Bone marrow (tissue), 2 donors: ENCODE measurements at places on chromosomes 11 and 22.
A peak's percentile ranks its signal among the peaks of the same experiment; 100 is the strongest.

DNA sequence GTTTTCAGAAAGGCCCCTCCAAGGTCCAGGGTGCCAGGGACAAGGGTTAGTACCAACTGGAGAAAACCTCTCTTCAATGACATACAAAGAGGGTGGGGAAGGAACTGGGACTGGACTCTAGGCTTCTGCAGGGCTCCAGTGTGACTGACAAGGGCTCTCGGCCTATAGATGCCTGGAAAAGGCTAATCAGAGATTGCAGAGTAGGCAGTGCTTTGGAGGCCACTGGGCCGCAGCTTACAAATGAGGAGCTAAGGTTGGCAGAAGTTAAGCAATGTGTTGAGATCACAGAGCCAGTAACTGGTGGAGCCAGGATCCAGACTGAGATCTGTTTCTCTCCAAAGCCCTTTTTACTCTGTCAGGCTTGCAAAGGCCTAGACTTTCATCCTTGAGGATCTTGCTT, 7.4 kb upstream of the DGKZ start:
- DNase-seq, result no peak

GRCh38 chr11:46326813-46327416, 20.3 kb upstream of the DGKZ start:
- DNase-seq, result no peak

- DNase-seq, result no peak
These were observed 18.8 kb downstream of the MYEOV start for GRCh38 chr11:69312453-69313404.

DNA sequence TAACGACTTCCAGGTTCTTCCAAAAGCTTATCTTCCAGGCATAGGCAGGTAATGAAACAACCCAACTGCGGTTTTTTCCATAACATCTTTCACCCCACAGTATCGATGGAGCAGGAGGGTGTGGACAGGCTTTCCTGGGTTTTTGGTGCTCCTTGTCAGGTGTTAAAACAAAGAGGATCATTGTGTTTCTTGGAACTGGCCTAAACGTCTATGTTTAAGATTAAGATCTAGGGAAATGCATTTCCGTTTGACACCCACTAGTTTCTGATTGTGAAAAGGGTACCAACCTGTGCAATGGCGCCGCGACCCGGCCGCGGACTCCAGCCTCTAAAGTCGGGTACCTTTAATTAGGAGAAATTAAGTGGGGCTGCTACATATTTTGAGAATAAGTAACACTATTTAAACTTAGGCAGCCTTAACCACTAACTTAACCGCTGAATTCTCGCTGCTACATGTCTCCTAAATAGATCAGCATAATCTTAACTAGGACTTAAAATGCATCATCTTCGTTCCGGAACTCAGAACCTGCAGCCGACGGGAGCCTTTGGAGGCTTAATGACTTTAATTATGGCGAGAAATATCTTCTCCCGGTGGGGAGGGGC, 31.5 kb downstream of the C22orf31 start:
- no peak for DNase-seq

- no peak for DNase-seq
These were observed 135.7 kb downstream of the COMMD9 start for GRCh38 chr11:36153551-36153950.

DNA sequence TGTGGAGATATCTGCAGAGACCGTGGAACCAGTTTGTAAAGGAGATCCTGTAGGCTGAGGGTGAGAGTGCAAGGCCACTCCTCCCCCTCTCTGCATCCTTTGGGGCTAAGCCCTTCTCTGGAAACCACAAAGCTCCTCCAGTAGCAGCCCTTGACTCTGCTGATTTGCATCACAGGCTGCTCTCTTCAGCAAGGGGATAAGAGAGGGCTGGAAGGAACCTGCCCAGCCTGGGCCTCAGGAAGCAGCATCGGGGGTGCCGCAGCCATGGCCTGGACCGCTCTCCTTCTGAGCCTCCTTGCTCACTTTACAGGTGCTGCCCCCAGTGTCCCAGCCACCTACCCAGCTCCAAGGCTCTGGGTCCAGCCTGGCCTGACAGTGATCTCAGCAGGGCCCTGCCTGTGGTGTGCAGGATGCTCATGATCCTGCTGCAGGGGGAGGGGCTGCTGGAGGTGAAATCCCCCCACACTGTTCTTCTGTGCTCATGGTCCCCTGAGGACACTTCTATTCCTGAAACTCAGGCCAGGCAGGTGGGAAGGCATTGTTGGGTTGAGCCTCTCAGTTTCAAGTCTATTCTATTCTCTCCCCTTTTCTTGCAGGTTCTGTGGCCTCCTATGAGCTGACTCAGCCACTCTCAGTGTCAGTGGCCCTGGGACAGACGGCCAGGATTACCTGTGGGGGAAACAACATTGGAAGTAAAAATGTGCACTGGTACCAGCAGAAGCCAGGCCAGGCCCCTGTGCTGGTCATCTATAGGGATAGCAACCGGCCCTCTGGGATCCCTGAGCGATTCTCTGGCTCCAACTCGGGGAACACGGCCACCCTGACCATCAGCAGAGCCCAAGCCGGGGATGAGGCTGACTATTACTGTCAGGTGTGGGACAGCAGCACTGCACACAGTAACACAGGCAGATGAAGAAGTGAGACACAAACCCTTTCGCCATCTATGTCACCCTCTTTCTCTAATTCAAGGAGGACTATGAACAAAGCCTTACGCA, 68.5 kb upstream of the IGLL5 start:
- DNase-seq, result no peak

GRCh38 chr11:76850130-76850529, 10.6 kb upstream of the ACER3 start:
- DNase-seq, result no peak

- DNase-seq, result no peak
These were observed 1016.0 kb downstream of the FAM181B start for GRCh38 chr11:81717695-81718094.

- no peak for DNase-seq
These were observed 194.6 kb downstream of the INSC start for GRCh38 chr11:15309296-15309695.

- no peak for DNase-seq
These were observed 141.6 kb downstream of the MYO18B start for GRCh38 chr22:25883482-25884033.

GRCh38 chr22:40898850-40899357, 37.0 kb upstream of the DNAJB7 start:
- DNase-seq, result peak; percentile 75

DNA sequence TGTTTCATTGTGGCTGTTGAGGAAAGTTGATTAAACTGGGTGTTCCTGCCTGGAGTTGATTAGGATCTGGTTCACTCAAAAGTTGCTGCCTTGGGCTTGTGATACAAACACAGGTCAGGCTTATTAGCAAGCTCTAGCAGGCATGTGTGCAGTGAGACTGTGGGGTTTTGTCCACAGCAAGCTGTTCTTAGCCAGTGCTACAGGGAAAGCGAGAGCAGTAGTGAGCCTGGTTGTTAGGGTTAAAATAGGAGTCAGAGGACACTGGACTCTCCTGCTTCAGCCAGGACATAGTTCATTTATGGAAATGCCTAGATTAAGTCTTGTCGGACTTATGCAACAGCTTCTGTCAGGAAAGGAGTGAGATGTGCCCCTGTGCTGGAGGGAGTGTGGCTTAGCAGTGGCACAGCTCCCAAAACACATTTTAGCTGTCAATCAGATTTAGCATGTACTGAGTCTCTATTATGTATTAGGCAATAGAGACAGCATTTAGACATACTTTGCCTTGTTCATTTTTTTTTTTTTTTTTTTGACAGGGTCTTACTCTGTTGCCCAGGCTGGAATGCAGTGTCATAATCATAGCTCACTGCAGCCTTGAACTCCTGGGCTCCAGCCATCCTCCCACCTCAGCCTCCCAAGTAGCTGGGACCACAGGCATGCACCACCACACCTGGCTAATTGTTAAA, 8.7 kb downstream of the SNRPD3 start:
- DNase-seq, result no peak

DNA sequence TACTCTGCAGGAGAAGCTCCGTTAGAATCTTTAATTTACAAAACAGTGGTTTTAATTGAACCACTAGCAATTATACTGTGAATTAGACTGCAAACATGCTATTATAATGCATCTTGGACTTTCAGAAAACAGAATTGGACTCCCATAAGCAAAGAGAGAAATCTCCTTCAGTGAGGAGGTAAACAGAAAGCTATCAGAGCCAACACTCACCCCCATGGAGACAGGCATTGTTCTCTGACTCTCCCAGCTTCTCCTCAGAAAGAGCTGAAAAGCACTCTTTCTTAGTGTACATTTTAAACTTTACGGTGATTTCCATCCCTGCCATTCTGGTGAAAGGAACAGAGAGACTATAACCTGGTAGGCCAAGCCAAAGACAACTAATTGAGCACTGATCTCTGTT, 176.9 kb downstream of the GRIA4 start:
- DNase-seq, result no peak

DNA sequence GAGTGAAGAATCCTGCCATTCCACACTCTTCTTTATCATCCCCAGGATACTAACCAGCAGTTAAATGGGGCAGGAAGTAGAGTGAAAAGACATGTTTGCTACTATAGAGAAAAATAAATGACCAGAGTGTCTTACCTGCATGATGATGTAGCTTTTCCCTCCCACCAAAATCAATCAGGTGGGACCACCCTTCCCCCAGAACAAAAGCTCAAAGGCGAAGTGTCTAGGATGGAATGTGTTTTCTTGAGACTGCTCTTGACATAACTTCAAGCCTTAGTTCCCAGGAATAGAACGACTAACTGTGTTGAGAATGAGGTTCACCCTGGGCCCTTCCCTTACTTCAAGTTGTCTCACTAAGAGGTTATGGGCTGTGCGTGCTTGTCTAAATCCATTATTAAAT, 339.2 kb upstream of the CCDC90B start:
- no peak for DNase-seq

DNA sequence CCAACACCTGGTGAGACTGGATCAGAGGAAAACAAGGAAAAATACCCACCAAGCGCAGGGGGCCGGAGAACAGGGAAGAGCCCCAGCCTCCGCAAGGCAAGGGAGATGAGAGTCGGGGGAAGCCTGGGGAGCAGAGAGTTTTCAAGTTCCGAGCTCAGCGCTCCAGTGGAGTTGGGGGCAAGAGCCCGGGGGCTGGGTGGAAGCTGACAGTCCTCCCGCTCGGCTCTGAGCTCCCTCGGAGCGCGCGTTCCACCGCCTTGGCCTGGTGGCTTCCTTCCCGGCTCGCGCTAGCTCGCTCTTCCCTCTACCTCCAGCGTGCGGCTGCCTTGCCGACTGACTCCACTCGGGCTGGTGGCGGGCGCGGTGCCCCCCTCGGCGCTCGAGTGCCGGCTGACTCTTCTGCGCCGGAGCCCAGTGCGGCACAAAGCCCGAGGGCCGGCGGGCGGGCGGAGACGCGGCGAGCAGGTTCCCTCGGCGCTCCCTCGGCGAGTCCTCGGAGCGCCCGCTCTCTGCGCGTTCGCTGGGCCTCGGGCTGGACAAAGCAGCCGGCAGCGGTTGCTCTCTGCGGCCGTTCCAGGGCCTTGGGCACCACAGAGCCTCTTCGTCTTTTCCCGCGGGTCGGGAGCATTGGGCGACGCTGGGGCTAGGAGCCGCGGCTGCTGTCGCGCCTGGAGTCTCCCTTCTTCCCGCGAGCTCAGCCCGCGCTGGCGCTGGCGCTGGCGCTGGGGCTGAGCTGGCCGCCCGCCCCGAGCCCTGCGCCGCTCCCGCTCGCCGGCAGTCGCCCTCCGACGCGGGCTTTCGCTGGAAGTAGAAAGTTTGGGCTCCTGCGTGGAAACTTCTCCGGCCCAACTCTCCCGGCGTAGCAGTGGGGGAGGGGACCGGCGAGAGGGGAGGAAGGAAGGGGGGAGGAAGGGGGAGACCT, 1.0 kb downstream of the PAX6 start:
- no peak for DNase-seq

DNA sequence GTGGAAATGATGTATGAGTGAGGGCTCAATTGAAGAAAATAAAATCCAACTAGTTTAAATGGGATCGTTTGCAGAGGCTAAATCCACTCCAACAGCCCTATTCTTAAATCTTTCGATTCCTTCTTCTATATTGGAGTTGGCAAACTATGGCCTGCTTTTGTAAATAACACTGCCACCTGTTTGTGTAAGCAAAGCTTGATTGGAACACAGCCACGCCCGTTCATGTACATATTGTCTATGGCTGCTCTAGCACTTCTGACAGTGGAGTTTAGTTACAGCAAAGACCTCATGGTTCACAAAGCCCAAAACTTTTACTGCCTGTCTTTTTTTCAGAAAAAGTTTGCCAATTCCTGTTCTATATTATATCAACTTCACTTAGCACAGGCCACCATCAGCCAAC, 40.6 kb upstream of the RCN1 start:
- no peak for DNase-seq

DNA sequence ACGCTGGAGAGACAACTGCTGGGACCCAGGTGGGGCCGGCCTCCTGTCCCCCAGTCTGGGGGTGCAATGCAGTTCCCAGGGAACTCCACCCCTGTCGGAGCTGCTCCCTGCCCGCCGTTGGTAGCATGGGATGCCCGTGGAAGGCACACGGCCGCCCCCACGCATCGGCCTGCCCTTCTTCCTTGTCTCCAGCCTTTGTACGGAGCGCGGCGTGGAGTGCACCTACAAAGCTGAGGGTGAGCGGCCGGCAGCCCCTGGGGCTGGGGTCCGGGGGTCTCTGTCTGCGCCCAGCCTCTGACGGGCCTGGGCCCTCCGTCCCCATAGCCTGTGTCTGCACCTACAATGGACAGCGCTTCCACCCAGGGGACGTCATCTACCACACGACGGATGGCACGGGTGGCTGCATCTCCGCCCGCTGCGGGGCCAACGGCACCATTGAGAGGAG, 23.2 kb downstream of the MUC5AC start:
- DNase-seq, result no peak
